Naive thymus-derived CD4-positive, alpha-beta T cell (primary cell): ENCODE measurements at places on chromosomes 11 and 22.

GRCh38 chr11:70865356-70865755 is 387.0 kb downstream of the SHANK2 start:
- no peak for DNase-seq

GRCh38 chr11:129190087-129190486 is 2.0 kb downstream of the ARHGAP32 start:
- DNase-seq: no peak

DNA sequence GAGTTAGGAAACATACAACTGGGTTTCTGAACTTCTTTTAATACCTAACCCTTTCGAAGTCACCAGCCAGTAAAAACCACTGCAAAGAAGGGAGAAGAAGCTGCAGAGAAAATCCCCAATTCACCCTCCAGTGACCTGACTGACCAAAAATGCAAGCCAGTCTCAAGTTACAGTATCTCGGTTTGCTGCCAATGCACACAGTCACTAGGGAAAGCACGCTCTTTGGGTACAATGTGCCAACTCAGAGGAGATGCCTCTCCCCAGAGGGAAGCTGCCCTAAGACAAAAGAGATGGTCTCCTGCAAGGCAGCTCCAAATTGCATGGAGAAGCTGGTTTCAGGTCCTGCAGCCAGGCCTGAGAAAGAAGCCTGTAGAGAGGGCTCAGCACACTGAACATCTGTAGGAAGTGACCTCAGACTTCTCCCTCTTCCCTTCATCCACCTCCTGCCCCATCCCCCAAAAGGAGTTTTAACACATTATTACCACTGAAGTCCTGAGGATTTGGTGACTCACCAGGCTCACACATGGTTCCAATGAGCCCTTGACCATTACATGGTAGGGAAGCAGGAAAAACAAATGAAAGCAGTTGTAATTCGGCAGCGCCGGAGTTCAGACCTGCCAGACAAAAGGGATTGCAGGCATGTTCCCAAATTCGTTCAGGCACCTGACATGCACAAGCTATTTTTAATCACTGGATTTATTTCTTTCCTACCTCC is 90.1 kb downstream of the ETS1 start:
- DNase-seq: no peak

DNA sequence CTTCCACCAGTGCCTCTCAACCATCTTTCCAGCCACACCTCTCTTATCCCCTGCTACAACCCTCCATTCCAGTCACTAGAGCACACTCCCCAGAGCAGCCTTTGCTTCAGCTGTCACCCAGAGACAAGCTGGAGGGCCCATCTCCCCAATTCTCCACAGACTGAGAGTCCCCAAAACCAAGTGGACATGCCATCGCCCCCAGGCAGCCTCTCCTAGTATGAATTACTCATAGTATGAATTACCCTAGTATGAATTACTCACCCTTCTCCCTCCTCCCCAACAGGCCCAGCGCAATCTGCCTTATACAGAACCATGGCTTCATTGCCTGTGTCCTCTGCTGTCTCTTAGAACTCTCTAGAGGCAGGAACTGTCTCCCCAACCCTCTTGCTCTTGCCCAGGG is 24.8 kb downstream of the MYH9 start:
- DNase-seq: no peak

DNA sequence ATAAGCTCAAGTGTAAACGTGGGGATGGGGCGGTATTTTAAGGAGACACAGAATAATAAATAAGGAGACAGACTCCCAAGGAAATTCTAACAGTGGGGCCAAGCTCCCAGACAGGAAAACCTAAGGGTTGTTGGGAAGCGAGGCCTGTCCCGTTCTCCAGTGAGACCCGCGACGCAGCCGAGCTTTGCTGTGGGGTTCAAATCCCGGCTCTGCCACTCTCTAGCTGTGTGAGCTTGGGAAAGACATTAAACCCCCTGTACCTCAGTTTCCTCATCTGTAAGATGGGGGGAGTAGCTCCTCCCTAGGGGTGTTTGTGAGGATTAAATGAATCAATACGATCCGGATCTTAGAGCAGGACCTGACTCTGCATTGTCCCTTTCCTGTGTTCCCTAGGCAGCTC is 106.8 kb downstream of the TRIM29 start:
- no peak for DNase-seq
